Aorta (tissue), 5 donors: ENCODE measurements at places on chromosomes 5 and 9.

DNA sequence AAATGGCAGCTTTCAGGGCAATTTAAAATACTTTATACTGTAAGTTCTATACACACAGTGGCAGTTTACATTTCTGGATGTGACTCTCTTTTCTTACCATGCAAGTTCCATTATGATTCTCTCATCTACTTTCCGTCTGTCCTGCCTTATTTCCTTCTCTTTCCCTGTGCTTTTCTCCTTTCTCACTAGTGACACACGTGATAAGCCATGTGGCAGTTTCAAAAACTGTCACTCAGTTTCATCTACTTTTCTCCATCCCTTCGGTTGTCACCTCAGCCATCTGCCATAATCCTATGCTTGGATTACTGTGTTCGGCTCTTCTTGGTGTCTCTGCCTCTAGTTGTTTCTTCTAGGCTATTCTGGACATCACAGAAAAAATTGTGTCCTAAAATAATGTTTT is 46.8 kb upstream of the ATG10 start:
- no peak for DNase-seq

DNA sequence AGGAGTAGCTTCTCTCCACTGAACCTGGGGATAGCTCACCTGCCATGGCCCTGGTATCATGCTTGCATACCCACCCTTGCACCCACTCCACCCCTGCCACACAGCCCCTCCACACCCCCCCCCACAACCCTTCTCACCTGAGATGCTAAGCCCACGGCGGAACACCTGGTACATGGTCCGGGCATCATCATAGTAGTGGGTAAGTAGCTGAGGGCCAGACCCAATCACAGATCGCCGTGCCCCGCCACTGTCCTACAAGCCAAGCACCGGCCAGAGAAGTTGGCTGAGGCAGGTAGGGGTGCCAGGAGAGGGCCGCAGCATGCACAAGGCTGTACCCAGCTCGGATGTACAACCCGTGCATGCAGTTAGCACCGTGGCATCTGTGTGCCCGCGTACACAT is 20.7 kb downstream of the ACSL6 start:
- DNase-seq, result peak; percentile 32

DNA sequence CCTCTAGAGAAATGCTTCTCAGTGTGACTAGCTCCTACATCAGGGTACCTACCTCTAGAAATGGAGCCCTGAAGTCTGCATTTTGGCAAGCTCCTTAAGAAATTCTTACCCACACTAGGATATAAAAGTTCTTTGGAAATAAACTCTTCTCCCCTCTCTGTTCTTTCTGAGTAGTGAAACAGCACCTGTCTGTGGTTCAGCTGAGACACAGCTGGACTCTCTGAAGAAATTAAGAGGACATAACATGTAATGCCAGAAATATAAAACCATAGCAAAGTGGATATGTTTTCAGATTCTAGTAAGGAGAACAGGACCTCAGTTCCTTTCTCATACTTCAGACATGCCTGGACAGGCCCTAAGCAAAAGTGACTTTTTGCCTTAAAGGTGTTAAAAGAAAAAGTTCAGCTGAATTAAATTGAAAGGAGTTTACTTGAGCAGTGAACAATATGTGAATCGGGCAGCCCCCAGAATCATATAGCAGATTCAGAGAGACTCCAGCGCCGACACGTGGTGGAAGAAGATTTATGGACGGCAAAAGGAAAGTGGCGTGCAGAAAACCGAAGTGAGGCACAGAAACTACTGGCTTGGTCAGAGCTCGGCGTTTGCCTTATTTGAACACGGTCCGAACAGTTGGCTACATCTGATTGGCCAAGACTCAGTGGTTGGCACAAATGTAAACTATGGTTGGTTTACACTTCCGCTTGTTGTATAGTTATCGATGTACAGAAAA is 64.5 kb downstream of the PRKACG start:
- DNase-seq, result peak; percentile 78

- DNase-seq, result no peak
These were observed 744 bp downstream of the OTULIN start for GRCh38 chr5:14665101-14665822.

- DNase-seq, result no peak
These were observed 35.2 kb downstream of the DDX4 start for GRCh38 chr5:55773057-55773456.

DNA sequence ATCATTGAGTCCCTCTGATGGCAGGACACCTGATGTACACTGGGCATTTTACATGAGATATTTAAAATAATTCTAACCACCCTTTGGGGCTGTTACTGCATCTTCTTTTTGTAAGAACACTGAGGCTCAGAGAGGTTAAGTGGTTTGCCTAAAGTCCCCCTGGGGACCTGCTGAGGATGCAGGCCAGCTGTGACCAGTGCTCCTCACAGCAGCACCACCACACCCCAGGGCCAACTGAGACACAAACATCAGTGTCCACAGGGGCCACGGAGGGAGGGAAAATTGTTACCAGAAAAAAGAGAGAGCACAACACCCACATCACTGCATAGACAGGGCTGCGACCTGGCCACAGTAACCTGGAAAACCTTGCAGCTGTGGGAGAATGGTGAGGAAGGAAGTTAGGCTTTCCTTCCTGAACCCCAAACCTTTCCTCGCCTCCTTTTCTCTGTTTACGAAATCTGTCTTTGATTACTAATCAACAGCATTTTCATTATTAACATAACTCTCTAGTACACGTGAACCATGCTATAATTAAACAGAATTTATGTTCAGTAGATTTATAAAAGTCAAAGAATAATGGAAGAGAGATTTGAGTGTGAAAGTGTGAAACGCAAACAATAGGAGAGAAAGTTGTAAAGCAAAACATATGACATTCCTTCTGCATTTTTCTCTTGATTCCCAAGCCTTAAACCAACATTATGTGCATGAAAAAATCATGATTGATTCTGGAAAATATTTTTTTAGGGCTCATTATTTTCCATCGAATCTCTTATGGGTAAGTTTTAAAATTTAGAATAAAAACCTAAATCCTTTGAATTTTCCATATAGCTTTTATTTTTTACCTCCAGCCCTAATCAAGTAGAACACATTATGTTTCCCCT is 228.1 kb upstream of the DAPK1 start:
- no peak for DNase-seq

DNA sequence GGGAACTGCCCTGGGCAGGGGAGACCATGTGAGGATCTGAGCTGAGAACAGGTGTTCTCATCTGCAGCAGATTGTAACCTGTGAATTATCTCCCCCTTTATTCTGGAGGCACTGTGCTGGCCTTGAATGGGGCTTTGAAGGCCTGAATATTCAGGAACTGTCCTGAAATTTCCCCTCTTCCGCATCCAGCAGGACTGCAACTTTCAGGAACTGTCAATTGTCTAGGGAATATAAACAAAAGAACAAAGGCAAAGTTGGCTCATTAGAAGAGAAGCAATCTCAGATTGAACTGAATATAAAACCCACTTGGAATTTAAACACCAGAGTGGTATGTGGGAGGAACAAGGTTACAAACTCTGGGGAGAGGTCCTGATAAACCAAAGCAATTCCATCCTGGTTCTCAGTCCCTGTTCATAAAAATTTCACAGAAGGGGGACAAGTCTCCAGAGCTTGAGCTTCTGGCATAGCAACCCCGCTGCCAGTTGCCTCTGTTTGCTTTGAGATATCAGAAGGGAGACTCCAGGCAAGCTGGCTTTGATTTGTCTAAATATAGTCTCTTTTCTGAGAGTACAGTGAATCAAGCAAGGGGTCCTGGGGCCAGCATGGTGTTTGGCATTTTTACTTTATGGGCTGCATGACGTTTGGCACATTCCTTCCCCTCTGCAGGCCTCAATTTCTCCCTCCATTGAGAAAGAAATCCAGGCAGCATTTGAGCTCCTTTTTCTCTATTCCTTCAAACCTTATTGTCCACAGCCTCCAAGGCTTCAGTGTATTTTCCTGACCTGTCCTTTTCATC is 47.5 kb downstream of the ADRB2 start:
- no peak for DNase-seq

- DNase-seq, result peak; percentile 46
These were observed 70.1 kb upstream of the UNC5A start for GRCh38 chr5:176740131-176740701.

DNA sequence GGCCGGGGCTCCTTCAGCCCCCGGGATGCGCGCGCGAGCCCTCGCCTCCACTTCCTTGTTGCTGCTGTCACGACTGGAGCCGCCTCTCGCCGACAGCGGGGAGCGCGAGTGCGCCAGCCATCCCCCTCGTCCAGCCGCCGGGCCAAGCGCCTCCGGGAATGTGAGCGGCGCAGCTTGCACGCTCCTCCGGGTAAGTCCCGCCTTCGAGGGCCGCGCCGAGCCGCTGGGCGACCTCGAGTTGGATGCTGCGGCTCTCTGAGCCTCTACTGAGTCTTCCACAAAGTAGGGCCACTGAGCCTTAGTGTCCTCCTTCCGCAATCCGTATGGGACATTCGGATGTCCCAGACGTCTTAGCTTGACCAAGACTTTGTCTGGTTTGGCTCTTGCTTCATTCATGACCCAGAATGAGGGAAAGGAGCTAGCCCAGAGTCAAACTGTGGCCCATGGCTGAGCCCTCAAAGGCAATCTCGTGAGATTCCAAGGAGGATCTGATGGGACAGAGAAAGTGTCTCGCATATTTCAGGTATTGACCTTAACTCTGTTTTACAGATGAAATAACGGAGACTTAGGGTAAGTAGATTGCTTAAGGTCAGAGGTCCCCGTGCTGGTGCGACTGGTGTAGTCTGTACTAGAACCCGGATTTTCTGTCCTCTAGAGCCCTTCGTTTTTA is 586 bp downstream of the HMGXB3 start:
- peak; percentile 75 for DNase-seq

- DNase-seq, result no peak
These were observed 72.5 kb downstream of the TRIM36 start for GRCh38 chr5:115097236-115097635.

DNA sequence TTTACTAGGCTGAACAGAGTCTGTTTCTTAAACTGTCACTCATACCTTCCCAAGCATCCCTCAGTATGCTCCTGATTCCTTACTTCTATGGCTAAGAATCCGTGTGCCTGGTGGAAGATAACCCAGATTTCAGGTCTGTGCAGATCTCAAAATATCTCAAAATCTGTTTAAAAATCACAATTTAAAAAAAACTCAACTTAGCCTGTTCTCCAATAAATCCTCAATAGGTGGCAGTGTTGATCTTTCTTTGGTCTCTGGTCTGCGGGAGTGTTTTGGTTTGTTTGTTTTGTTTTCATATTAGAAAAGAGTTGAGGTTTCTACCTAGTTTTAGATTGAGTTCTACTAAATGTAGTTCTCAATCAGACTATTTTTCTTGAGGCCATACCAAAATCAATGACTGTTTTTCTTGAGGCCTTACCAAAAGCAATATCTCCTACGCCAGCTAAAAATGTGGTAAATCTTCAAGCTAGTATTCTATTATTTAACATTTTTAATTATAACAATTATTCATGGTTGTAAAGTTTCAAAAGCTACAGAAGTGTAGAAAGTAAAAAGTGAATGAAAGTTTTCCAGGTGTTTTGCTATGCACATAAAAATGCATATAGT is 57.9 kb downstream of the TGFBR1 start:
- no peak for DNase-seq

GRCh38 chr9:19372567-19372966 is 7.5 kb downstream of the RPS6 start:
- DNase-seq, result no peak

DNA sequence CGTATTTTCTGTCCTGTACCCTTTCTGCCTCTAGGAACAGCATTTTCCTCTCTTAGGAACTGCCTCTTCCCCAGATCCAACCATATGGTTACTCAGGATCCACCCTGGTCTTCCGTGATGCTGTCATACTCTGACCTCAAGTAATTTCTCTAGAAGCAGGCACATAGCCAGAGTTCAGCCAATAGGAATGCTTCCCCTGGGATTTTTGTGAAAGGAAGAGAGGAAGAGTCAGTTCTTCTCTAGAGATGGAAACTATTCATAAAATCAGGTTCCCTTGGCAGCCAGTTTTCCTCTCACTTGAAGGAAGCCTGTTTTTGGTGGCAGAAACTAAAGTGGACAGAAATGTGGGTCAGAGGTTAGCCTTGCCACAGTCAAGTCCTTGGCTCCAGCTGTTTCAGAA is 400.1 kb upstream of the PCSK5 start:
- no peak for DNase-seq

GRCh38 chr5:207599-207998 is 10.4 kb downstream of the CCDC127 start:
- no peak for DNase-seq

GRCh38 chr5:137470111-137470920 is 28.8 kb downstream of the SPOCK1 start:
- DNase-seq, result peak; percentile 53

DNA sequence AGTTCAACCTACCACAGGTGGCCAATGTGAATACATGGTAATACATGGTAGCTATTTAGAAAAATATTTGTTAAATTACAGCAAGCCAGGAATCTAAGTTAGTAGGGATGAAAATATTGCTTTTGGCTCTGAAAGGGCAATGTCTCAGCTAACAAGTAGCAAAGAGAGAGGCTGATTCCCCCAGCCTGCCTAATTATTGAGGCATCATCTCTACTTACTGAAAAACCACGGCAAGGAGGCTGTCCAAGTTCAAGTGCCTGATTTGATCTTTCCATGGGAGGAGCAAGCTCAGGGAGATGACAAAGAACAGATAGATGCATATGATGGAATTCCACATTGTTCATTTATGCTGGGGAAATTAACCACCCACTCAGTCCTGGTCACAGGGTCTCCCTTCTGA is 28.7 kb upstream of the UBTD2 start:
- no peak for DNase-seq

- no peak for DNase-seq
These were observed 1222.9 kb downstream of the PTPRD start for GRCh38 chr9:9389904-9390303.
